Stimulated activated CD8-positive, alpha-beta memory T cell treated with anti-CD3 and anti-CD28 coated beads, Interleukin-2, amount 100 ng/mL, for 48 hours (primary cell): ENCODE measurements at places on chromosomes 2 and 18.

GRCh38 chr2:167900435-167901114 is 346.8 kb downstream of the STK39 start:
- DNase-seq = no peak

- DNase-seq = no peak
Measured at GRCh38 chr2:7986431-7986830, 695.4 kb upstream of the ID2 start.

DNA sequence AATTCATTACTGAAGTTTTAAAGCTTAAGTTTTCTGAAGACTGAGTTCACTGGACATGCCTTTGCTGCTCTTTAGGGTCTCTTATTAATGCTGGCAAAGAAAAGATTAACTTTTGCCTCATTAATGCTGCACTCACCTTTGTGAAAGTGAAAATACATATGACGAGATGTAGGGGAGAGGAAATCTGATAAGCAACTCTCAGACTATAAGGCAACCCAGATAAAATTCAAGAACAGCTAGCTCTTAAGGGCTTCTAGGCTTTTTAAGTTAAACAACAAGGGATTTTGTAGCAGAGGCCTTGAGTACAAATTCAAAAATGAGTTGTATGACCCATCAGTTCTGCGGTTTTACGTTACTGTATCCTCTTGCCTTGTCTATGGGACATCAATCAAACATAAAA is 143.7 kb downstream of the USP34 start:
- DNase-seq = no peak

- DNase-seq = no peak
Measured at GRCh38 chr2:151029406-151030157, 232.1 kb downstream of the RBM43 start.
